ENCODE measurements at places on chromosomes 3 and 15.

- no peak for DNase-seq
Observed at GRCh38 chr15:85497172-85497569, 116.8 kb downstream of the AKAP13 start.

GRCh38 chr15:73758461-73758860 lies 5.3 kb upstream of the INSYN1 start:
- DNase-seq: no peak

- DNase-seq: no peak
Observed at GRCh38 chr3:72661115-72661457, 187.2 kb downstream of the SHQ1 start.

DNA sequence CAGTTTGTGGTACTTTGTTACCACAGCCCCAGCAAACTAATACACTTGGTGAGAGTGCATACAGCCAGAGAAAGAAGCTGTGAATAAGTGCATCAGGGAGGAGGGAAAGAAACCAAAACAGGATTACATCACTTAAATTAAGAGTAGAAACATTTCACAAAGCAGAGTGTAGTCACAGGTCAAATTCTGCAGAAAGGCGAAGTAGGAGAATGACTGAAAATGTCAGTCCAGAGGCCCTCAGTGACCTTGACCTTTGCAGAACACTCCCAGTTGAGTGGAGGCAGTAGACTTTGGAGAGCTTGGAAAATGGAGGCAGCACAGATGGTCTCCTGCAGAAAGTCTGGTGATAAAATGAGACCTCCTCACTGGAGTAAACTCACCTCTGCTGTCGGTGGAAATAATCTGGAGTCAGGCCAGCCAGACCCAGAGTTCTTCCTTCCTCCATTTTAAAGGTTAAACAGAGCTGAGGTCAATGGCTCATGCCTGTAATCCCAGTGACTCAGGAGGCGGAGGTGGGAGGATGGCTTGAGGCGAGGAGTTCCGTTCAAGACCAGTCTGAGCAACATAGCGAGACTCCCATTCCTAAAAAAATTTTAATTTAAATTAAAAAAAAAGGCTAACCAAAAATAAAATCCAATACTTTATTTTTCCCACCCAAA lies 5.0 kb downstream of the CD86 start:
- no peak for DNase-seq

DNA sequence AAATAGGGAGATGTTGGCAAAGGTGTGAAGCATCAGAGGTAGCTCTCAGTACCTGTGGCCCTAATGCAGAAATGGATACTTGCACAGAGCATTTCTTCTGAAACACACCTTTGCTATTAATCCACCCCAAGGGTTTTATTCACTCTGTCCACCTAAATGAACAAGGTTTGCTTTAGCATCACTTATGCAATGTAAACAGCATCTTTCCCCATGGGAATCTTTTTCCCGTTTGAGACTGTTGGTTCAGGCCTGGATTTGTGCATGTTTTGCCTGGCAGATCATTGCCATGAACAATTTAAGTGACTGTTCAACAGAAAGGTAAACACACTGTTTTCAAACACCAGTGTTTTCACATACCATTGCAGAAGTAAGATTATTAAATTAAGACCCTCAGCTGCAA lies 508.3 kb downstream of the SOX2 start:
- no peak for DNase-seq

All from stimulated activated CD4-positive, alpha-beta T cell treated with anti-CD3 and anti-CD28 coated beads, Interleukin-12 subunit alpha, Interleukin-12 subunit beta, amount 100 ng/mL, for 24 hours (primary cell).